NCI-H1930 (cell line): ENCODE measurements at places on chromosomes 4 and X.

DNA sequence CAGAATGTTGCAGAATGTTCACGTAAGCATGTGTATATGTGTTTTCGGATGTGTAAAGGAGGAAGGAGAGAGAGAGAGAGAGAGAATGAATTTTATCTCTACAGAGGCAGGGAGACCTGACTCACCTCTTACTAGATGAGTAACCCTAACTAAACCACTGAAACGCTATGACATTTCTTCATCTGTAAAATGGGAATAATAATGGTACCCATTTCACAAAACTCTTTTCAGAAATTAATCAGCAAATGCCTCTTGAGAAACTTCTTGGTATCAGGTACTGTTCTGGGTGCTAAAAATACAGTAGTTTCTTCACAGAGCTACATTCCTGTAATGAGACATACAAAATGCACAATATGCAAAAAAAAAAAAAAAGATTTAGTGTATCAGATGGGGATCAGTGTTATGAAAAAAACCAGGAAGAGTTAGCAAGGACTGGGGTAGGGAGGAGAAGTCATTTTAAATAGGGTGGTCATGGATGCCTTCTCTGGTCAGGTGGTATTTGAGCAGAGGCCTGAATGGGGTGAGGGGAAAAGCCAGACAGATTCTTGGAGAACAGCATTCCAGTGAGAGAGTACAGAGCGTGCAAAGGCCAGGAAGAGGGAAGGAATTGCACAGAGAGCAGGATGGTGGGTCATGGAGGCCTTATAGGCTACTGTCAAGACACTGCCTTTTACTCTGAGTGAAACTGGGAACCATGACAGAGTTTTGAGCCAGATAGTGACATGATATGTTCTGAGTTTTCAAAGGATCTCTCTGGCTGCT lies 84.9 kb upstream of the SPANXB1 start:
- DNase-seq = no peak

GRCh38 chrX:153878345-153878744 lies 7.6 kb downstream of the L1CAM start:
- no peak for DNase-seq

DNA sequence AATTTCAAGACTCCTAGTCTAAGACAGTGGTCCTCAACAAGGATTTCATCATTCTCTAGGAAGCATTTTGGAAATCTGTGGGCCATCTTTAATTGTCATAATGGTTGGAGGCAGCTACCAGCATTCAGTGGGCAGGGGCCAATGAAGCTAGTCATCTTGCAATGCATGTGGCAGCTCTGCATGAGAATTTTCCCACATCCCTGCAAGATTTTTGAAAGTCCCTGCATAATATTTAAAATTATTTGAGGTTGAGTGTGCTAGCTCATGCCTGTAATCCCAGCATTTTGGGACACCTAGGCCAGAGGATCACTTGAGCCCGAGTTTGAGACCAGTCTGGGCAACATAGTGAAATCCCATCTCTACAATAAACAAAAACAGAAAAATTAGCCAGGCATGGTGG lies 44.0 kb downstream of the PCYT1B start:
- no peak for DNase-seq

GRCh38 chr4:76376534-76376933 lies 44.4 kb downstream of the CCDC158 start:
- peak; percentile 18 for DNase-seq

DNA sequence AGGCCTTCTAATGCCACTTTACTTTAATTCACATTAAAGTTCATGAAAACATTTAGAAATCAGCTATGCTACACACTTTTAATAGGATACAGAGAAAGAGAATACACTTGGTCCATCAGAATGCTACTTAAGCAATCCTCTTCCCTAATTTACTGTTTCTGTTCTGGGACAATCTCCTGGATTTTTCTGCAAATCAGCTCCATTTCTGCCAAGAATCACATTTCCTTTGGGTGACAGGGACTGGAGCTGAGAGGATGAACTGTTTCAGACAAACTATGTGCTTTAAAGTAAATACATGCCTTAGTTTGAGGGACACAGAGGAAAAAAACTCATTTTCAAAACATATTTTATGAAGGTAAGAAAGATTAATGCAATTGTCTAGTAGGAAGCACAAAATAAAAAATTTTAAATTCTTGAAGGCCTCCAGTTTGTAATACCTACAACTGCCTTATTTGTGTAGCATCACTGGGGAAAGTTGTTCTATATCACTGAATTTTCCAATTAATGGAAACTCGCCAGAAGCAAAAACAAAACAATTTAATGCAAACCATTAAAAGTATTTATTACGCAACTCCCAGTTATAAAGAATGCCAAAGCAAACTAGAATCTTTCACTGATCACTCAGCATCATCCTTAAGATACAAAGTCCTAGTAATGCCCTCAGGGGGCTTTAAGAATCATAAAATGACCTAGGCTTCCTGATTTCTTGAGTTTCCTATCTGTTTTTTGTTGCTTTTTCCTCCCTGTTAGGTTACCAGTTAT lies 36.3 kb downstream of the BCLAF3 start:
- DNase-seq = no peak

GRCh38 chr4:13963601-13964000 lies 336.1 kb upstream of the BOD1L1 start:
- no peak for DNase-seq
